NCI-H748 treated with DMSO at 0.1 percent for 48 hours (cell line): ENCODE measurements at places on chromosomes 13 and 19.

GRCh38 chr13:35857769-35858168, 273.4 kb downstream of the DCLK1 start:
- peak; percentile 7 for DNase-seq

- no peak for DNase-seq
These were observed 53.0 kb downstream of the PEPD start for GRCh38 chr19:33468361-33469170.

- no peak for DNase-seq
These were observed 1.2 kb downstream of the ITPKC start for GRCh38 chr19:40717880-40718773.

DNA sequence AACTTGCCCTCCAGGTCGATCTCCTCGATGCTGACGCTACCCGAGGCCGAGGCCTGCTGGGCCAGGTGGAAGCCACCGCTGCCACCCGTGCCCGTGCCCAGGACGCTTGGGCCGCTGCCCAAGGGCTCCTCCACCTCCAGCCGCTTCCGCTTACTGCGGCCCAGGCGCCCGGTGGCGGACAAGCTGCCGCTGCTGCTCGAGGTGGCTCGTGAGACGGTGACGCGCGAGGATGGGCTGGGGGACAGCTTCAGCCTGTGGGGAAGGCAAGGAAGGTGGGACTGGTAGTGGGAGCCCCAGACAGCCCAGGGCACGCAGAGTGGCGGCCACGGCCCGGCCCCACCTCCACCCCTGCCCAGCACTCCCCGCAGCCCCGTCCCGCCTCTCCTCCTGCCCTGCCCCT, 6.5 kb upstream of the TIMM13 start:
- no peak for DNase-seq

- DNase-seq = no peak
These were observed 111.3 kb upstream of the PCDH9 start for GRCh38 chr13:67341406-67341805.

DNA sequence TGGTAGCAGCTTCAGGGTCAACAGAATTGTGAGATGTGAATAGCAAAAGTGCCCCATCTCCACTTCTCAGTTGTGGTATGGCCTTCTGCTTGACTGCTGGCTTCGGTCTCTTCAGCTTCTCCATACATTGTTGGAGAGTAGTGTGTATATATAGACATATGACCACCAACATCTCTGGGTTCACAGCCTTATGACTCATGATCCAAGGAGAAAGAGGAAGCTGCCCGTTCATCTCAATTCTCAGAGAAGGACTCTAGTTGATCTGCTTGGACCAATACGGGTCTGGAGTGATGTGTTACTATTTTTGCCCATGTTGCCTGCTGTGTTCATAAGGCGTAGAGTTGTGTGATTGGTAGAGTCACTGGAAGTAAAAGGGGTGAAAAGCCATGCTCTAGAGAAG, 3.6 kb upstream of the COMMD6 start:
- DNase-seq = no peak

DNA sequence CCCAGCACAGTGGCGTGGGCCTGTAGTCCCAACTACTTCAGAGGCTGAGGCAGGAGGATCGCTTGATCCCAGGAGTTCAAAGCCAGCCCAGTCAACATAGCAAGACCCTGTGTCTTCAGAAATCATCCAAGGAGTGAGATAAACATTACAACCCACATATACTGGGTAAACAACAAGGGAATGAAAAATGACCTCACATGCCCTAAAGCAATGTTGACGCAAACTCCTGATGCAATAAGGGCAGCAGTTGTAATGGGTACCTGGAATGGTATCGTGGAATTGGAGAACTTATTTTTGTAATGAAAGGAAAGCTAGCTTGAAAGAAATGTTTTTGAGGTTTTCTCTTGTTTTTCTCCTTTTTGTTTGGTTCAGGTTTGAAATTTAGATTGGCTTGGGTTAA, 24.5 kb upstream of the LGALS16 start:
- no peak for DNase-seq

DNA sequence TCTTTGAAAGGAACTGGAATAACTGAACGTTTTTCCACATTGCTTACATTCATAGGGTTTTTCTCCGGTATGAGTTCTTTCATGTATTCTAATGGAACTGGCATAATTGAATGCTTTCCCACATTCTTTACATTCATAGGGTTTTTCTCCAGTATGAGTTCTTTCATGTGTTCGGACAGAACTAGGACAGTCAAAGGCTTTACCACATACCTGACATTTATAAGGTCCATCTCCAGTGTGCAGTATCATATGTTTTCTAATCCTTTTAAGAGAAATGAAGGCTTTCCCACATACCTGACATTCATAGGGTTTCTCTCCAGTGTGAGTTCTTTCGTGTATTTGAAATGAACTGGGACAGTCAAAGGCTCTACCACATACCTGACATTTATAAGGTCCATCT, 24.7 kb downstream of the ZNF564 start:
- no peak for DNase-seq

GRCh38 chr13:77062097-77062496, 35.1 kb upstream of the FBXL3 start:
- no peak for DNase-seq

- DNase-seq = no peak
These were observed 98.1 kb downstream of the SERP2 start for GRCh38 chr13:44471686-44472085.

DNA sequence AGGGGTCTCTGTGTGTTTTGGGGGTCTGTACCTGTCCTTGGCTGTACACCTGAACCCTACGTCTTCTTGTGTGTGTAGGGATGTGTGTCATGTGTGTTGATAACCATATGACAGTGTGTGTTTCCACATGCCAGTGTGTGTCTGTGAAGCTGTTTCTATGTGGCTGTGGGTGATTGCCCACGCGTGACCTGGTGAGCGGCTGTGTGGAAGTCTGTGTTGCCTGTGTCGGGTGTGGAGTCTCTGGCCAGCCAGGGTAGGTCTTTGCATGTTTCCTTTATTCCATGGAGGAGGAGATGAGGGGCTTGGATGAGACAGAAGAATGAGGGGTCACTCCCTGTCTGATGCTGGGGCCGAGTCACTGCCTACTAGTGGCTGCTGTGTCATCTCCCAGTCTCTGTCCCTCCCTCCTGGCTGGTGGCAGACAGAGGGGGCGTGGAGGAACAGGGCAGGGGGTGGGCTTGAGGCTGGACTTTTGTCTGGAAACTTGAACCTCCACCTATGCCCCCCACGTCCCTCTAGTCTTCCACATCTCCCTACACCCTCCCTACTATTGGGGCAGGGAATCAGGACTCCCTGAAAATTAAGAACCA, 2.8 kb upstream of the FOSB start:
- DNase-seq = no peak

- DNase-seq = no peak
These were observed 33.0 kb downstream of the CRYL1 start for GRCh38 chr13:20492641-20493040.

DNA sequence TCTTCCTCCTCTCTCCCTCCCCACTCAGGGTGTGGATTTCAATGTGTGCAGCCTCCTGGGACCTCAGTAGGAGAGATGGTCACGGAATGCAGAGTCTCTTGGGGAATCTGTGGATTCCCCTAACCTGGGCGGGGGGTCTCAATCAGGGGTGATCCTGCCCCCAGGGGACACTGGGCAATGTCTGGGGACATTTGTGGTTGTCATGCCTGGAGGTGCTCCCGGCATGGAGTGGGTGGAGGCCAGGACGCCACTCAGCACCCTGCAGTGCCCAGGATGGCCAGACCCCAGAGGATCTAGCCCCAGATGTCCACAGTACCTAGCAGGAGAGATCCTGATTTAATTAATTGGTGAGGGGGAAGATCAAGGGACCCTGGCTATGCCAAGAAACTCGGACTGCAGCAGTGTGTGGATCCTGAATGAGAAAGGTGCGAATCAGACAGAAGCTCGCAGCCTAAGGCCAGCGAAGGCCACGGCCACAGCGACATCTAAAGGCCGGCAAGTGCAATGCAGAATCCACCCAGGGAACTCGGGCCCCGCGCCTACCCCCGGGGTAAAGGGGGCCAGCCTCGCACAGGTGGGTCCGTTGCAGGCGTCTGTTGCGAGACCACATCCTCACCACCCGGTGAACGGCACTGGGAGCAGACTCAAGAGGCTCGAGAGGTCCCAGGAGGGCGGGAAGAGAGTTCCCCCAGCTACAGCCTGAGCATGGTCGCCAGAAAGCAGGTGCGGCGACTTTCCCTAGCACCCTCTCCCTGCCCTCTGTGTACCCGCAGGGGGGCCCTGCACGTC, 88.8 kb downstream of the GNG7 start:
- DNase-seq = no peak

- DNase-seq = no peak
These were observed 511.8 kb downstream of the KLF12 start for GRCh38 chr13:73622381-73622780.

GRCh38 chr19:10286803-10287737, at the start of gene ICAM4:
ICAM4 (plus strand) TSS chr19:10286955; CDS start chr19:10287013, 58 bp downstream.
- DNase-seq = no peak

- DNase-seq = no peak
These were observed 500.8 kb downstream of the SLITRK6 start for GRCh38 chr13:85298387-85298924.

- DNase-seq = no peak
These were observed 126.1 kb upstream of the KL start for GRCh38 chr13:32889986-32890565.

DNA sequence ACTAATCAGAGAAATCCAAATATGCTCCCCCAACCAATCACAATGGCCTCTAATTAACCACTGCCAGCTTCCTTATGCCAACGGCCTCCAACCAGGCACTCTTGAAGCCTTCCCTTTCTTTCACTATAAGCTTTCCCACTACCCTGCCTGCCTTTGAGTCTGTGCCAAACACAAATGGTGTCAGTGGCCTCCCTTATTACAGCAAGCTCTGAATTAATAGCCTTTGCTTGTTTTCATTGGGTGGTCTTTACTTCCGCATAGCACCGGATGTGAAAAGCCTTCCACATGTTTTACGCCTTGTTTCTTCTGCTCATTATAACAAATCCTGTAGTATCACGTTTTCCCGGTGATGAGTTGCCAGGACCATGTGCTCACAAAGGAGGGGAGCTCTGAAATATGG, 1.4 kb upstream of the EDDM13 start:
- DNase-seq = no peak

- DNase-seq = peak; percentile 12
These were observed 9.5 kb upstream of the LILRB4 start for GRCh38 chr19:54653181-54653809.

- no peak for DNase-seq
These were observed 125.0 kb downstream of the HS6ST3 start for GRCh38 chr13:96214824-96215445.

DNA sequence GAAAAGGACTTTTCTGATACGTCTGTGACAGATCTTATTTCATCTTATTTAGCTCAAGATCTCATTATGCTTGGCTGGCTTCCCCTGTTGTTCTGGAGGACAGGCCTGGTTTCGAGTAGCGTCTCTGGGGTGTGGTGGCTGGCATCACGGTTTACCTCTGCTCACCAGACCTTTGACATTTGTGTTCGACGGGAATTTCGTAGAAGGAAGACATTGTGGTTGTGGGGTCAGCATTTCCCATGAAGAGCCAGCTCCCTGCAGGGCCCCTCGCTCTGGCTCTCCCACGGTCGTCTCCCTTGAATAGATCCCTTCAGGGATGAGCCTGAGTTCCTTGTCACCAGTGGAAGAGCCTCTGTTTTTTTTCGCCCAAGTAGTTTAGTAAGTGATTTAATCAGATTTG, 78.6 kb upstream of the TEX29 start:
- no peak for DNase-seq

DNA sequence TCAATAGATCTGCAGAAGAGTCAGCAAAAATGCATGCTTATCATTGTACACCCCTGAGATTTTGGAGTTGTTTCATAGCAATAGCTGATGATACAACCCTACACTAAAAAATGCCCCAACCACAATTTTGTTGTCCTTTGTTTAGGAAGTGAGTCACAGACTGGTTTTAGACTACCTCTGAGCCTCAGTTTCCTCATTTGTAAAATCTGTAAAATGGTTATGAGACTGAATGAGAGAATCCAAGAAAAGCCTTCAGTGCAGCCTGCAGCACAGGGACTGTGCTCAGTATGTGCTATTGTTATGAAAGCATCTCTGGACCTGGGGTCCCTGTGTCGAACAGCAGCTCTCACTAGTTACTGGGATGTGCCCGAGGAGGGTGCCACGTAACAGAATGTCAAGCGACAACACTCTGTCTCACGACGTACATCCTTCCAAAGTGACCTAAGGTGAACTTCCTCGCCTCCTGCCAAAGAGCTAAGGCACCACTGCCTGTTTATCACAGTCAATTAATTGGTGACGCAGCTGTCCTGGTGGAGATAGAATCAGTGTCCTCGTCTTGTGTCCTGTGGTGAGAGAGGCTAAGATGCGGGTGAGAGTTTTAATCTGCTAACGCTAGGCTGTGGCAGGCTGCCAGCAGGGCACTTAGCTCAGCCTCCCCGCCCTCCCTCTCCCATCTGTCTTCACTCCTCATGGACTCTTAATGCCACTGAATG, 18.1 kb downstream of the DHRS12 start:
- peak; percentile 84 for DNase-seq

DNA sequence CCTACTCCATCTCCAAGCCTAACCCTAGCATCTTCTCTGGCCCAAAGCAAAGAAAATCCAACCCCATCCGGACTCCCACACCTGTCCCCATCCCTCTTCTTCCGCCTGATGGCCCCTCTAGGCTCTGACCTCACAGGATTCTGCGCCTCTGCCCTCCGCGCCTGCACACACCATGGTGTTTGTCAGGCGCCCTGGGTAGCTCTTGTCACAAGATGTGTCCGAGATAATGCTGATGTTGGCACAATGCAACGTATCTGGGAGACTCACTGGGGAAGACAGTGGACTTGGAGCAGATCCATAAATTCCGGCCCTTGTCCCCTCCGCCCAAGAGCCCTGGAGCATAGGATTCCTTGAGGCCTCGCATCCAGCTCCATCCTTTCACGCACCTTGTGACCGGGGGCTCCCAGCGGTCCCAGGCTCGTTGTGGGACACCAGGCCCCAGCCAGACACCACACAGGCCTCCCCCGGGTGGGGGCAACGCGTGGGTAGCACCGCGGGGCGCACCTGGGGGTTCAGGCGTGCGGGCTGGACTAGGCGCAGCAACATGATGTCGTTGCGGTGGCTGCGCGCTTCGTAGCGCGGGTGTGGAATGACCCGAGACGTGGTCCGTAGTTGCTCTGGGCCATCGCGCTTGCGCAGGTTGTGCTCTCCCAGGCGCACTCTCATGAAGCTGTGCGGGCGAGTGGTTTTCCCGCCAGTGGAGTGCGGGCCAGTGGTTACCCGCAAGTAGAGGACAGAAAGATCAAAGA, 3.1 kb upstream of the KLK1 start:
- no peak for DNase-seq

DNA sequence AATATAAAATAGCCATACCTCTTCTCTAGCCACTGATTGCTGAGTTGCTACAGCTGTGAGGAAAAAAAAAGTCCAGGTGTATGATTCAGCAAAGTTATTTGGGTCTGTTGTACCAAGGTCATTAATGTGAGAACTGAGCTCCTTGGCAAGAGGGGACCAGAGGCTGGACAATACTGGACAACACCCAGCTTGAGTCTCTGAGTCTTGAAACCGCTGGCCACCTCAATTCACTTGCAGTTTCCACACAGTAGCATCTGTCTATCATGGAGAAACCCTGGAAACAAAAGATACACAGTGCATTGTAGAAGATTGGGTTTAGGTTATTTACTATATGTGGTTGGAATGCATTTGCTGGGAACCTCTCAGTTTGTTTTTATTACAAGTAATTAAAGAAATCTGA, 60.4 kb downstream of the WDFY2 start:
- no peak for DNase-seq
